ENCODE measurements at places on chromosomes 2 and 18.

GRCh38 chr2:22855081-22855480 lies 529.9 kb upstream of the KLHL29 start:
- no peak for DNase-seq

DNA sequence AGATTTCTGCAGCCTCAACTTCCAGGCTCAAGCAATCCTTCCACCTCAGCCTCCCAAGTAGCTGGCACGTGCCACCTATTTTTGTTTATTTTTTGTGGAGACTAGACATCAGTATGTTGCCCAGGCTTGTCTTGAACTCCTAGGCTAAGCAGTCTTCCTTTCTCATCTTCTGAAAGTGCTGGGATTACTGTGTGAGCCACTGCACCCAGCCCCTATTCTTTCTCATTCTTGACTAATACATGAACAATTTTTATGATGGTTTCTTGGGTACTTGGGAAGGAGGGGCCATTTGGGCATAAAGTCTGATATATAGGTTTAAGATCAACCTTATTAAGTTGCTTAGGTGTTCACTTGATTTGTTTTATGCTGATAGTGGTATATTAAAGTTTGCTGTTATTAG lies 26.2 kb downstream of the EPC2 start:
- DNase-seq = no peak

DNA sequence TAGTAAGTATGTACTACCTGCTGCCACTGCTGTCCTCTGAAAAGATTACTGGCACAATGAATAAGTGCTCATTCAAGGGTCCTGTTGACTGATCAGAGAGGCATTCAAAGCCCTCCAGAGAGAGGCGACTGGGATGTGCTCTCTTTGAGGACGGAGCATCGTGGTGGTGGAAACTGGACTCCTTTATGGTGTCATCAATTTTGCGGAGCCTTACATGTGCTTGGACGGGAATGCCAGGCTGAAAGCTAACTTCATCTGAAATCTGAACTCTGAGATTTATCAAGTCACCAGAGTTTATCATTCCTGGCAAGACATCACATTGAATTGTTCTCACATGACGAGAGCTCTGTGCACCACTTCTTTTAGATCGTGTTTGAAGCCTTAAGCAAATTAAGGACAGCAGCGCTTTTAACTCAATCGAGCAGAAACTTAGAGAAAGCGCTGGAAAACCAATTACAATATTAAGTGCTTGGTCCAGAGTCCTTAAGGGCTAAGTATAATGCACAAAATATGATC lies 138.3 kb downstream of the NCK2 start:
- no peak for DNase-seq

DNA sequence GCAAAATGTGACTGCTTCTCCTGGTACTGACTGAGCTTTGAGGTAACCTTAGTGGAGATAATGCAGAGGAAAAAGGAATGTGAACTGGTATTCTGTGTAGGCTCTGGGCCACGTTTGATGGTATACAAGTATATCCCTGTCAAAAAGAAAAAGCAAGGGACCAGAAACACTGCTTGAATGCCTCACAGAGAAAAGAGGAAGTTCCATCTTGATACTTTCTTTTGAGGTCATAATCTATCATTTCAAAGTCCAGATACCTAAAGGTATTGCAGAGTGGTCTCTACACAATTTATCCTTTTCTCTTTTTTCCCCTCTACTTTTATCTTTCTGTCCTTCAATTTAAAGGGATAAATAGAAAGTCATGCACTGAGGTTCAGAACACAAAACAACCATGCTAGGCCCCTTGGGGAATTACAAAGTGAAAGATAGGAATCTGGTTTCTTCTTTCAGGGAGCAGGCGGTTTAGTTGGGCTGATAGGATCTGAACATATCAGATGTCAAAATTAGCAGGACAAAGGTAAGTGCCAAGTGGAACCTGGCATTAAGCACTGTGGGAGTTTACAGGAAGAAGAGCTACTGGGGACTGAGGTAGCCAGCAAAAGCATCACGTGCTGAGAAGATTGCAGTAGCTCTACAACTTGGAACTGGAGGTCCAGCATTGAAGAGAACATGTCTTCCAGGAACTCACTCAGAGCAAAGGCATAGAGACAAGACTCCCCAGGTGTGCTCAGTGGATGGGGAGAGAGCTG lies 121.2 kb downstream of the LYPD6 start:
- no peak for DNase-seq

GRCh38 chr2:45000921-45001868 lies 8.1 kb downstream of the SIX2 start:
- no peak for DNase-seq

DNA sequence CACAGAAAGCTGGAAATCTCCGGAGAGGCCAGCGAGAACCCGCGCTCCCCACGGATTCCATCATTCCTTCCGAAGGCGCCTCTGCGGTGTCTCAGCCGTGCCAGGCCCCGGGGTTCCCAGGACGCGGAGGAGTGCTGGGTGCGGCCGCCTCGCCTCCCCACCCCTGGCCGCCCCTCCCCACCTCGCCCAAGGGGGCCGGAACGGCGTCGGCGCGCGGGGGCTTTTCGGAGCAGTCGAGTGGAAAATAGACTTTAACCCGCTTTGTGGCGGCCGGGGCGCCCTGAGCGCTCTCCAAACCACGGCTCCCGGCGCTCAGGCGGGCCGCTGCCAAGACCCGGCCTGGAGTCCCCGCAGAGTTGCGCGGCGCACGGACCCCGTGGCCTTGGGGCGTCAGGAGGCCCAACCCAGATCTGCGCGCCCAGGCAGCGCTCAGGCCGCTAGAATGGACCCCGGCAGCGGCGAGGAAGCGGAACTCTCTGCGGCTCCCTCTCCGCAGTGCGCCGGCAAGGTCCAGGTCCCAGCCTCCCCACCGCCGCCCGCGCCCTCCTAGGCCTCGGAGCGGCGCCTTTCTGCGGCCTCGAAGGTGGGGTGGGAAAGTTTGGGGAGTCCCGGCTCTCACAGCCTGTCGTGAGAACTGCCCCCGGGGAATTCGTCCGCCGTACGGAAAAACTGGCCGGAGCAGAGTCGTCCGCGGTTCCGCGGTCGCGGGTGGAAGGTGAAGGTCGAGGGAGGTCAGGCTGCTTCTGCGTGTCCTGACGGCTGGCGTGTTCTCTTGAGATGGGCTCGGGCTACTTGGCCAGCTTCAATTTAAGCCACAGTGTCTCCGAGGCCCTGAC lies 1.2 kb upstream of the EMX1 start:
- DNase-seq = peak; percentile 10

- DNase-seq = peak; percentile 86
Measured at GRCh38 chr2:25301453-25302352, 40.0 kb downstream of the DNMT3A start.

Measured in CD4-positive, alpha-beta T cell treated with Interleukin-4 for 4 hours (primary cell).